Aorta (tissue), 5 donors: ENCODE measurements at places on chromosomes 16 and 17. TPM values are rescaled to one million over a fixed set of nuclear protein-coding genes. Genes with fewer than 3 reads are reported as not detected.

DNA sequence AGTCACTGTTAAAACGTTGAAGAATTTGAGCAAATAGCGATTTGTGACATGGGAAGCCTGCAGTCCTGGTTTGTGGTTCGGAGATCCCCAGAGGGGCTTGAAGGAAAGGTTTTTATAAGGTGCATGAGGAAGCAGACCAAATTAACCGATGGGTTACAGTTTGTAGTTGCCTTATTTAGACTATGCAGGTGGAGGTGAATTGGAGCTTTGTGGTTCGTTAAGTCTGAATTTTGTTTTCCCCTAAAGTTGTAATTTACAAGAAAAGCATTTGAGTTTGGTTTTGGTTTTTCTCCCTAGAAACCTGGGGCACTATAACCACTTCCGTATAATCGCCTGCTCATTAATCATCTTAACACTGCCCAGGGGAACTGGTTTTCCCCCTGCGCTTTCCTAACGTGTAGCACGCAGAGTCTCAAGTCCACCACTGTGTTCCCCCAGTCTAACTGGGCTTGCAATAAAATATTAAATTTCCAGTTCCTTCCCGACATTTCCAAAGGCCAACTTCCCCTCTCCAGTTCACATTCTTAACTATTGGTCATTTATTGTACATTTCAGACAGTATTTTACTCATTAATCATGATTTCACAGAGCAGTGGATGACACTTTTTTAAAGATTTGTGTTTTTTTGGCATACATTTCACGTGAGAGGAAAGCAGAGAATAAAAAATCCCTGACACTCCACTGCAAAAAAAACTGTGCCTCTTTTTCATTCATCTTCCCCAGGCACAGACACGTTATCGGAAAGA, 932 bp downstream of the ZNF267 start:
- no peak for DNase-seq

DNA sequence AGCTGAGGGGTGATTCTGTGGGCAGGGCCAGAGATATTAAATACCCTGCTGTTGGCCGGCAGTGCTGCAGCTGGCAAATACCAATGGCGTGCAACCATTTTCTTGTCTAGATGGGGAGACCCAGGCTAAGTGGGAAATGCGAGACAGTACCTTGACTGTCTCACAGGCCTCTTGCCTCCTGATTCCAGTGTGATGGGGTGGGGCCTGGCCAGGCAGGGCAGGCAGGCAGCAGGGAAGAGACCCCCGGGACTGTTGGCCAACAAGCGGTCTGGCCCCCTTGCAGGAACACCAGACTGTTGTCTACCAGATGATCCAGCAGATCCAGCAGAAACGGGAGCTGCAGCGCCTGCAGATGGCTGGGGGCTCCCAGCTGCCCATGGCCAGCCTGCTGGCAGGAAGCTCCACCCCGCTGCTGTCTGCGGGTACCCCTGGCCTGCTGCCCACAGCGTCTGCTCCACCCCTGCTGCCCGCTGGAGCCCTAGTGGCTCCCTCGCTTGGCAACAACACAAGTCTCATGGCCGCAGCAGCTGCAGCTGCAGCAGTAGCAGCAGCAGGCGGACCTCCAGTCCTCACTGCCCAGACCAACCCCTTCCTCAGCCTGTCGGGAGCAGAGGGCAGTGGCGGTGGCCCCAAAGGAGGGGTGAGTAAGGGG, 5.7 kb upstream of the CISD3 start:
- DNase-seq: no peak

Gene CCDC182
- total RNA-seq: not detected

Gene MT1G
- 5.3 TPM for total RNA-seq

GRCh38 chr16:88936556-88937205, 40.3 kb downstream of the CBFA2T3 start:
- no peak for DNase-seq

Gene PRSS22
- total RNA-seq: not detected

DNA sequence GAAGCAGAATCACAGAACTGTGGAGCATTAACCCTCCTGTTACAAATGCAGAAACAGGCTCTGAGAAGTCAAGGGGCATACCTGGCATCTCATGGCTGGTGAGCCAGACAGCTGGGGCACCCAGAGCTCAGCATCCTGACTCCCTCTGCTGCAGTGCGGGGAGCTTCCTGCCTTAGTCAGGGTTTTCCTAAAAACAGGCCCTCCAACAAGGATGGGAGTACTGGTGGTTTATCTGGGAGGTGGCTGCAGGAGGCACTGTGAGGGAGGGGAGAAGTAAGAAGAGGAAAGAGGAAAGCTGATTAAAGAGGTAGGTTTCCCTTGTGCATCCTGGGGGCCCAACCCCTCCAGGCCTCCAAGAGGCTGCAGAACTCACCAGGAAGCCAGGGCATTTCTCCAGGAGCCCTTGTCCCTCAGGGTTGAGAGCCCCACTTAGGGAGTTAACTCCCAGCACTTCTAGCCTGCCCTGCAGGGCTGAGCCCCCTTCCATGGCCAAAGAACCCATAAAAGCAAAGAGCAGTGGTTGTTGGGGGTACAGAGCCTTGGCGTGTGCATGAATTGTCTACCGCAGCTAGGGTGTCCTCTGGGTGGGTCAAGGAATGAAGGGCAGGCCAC, 261.5 kb upstream of the RPL38 start:
- no peak for DNase-seq

GRCh38 chr16:63372815-63373214, 1336.6 kb upstream of the CDH8 start:
- DNase-seq: no peak
